ENCODE measurements at places on chromosomes 2 and 18.

- DNase-seq, result peak; percentile 54
Measured at GRCh38 chr2:240930631-240931318, 24.6 kb downstream of the CROCC2 start.

GRCh38 chr2:240480834-240481623 is 45.6 kb downstream of the GPC1 start:
- no peak for DNase-seq

DNA sequence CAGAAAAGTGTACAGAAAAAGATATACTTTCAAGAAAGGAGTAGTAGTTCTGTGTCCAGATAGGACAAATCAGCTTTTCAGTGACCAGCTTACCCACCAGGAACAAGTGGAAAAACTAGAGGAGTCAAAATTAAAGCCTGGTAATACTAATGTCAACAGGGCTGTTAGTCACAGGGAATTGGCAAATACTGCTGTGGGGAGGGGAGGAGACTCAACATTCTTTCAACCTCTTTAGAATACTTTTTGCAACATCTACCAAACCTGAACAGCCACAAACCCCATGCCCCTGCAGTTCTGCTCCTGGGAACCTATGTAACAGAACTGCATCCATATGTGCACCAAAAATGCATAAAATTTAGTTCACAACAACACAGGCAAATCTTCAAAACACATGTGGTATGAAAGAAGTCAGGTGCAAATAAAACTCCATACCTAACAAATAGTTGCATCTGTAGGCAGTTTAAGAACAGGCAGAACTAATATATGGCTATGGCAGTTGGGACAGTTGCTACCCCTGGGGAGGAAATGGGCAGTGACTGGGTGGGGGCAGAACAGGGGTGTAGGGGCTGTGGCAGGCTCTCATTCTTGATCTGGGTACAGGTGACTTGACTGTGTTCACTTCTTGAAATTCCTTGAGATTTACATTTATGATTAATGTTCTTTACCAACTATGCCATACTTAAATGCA is 9.7 kb downstream of the CMPK2 start:
- no peak for DNase-seq

GRCh38 chr2:227052879-227053278 is 111.1 kb downstream of the COL4A4 start:
- no peak for DNase-seq

DNA sequence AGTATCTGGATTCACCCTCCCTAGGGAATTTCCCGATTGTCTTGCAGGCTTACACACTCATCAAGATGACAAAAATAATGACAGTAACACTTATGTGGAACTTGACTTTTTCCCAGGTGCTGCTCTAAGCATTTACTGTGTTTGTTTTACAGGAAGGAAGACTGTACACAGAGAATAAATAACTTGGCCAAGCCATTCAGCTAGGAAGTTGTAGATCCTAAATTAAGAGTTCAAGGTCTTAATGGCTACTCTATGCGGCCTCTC is 549 bp upstream of the DPP4 start:
- no peak for DNase-seq

- DNase-seq, result no peak
Measured at GRCh38 chr2:180334514-180334913, 327.4 kb upstream of the CWC22 start.

DNA sequence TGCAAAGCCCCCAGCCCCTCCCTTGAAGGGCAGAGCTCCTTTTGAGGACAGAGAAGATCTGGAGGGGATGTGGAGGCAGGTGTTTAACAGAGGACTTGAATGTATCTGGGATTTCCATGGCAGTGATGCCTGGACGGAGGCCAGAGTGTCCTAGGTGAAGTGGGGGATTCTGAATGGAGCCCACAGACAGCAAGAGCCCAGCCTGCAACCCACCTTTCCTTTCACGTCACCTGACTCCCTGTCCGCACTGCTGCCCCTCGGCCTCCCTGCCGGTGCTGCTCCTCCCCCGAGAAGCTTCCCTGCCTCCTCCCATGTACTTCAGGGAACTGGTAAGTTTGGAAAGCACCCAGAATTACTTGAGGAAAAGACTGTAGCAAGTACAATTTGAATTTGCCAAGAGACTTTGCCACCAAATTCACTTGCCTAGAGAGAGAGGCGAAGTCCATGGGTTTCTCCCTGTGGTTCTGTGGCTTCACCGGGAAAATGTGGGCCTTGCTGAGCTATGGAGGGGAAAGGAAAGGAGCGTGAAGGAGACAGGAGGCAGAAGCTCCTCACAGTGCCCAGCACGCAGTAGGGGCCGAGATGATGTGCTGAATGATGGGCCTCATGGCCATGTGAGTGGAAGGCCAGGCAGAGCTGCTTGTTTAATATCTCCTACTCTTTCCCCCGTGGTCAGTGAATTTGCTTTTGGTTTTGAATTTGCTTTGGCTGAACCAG is 13.9 kb upstream of the ASPRV1 start:
- no peak for DNase-seq

- no peak for DNase-seq
Measured at GRCh38 chr2:216144857-216145256, 35.7 kb downstream of the XRCC5 start.

- DNase-seq, result no peak
Measured at GRCh38 chr2:37982847-37983246, 57.8 kb downstream of the RMDN2 start.

DNA sequence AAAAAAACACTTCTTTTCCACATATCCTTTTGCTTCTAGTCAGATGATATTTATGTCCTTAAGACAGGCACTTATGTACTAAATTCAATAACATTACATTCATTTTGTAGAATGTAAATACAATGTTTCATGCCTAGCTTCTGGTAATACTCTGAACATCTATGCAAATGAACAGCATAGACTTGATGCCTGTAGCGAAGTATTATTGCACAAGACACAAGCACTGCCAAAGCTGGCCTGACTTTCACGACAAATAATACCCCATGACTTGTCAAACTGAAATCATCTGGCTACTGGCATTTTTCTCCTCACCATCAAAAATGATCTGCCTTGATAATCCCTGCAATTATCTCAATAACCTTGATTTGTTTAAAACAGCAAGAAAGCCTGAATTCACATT is 101.3 kb downstream of the L3MBTL4 start:
- no peak for DNase-seq

- no peak for DNase-seq
Measured at GRCh38 chr2:112087346-112088020, 32.4 kb downstream of the TMEM87B start.

GRCh38 chr2:119440501-119440870 is 8.8 kb downstream of the TMEM37 start:
- DNase-seq, result no peak

GRCh38 chr2:135701442-135701841 is 40.2 kb upstream of the UBXN4 start:
- DNase-seq, result no peak

DNA sequence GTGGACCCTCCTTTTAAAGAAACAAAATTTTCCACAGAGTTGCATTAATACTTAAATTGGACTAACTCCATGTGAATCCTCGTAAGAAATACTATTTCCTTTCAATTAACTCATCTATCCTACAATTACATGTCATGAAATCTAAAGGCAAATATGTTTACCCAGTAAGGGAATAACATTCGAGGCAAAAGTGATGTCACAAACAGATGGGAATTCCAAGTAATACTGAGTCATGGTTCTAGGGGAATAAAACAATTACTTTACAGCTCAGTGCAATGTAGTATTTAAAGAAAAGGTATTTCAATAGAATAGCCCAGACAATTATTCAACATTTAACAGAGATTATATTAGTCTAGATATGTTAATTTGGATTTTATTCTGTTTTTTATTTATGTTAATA is 205.8 kb downstream of the ZNF385B start:
- no peak for DNase-seq

DNA sequence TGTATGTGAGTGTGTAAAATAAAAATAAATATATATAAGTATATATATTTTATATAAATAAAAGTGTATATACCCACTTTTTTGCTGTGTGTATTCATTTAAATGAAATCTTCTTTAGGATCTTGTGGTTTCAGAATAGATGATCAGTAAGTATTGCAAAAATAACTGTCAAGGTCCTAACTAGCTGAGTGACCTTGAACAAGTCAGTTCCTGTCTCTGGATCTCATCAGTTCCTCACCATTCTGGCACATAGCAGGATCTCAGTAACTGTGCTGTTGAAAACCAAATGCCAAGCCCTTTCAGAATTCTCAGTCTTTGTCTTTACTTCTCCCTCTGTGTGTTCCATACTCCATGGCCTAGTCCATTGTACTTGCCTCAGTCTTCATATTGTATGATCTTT is 115.3 kb upstream of the CXCR4 start:
- no peak for DNase-seq

DNA sequence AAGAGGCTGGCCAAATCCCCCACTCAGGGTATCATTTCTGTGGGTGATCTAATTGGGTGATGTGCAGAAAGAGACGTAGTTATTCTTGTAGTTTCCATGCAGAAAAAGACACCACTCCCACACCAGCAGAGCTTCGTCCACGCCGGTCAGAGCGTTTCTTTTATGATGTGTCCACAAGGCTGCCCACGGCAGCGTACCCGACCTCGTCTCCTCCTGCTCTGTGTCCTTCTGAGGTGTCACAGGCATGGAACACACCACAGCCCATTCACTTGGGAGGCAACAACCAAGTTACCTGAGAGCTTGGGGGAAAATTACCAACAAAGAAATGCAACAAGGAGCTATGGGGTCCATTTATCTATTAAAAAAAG is 131.3 kb downstream of the PXDN start:
- DNase-seq, result no peak

GRCh38 chr18:23311351-23312121 is 141.6 kb upstream of the RIOK3 start:
- DNase-seq, result no peak

GRCh38 chr2:196105951-196106350 is 37.3 kb upstream of the DNAH7 start:
- no peak for DNase-seq

GRCh38 chr2:95012881-95013550 is 12.5 kb upstream of the MAL start:
- no peak for DNase-seq

GRCh38 chr2:133157141-133157540 is 411.1 kb downstream of the NCKAP5 start:
- no peak for DNase-seq

DNA sequence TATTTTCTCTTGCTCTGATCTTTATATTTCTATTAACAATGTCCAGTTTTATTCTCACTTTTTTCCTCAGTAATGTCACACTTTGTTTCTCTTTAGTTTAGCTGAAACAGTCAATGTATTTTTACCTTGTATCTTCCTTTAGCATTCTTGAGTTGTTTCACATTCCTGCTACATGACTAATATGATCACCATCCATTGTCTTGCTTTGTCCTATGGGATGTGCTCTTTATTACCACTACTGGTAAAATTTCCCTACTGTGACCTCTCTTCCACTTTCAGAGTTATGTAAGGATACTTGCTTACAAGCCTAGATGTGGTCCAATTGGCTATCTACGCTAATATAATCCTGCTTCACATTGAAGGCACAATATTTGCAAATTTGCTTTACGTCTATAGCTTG is 457.9 kb downstream of the PIK3C3 start:
- no peak for DNase-seq

GRCh38 chr18:25798046-25798445 is 292.4 kb downstream of the SS18 start:
- DNase-seq, result no peak

DNA sequence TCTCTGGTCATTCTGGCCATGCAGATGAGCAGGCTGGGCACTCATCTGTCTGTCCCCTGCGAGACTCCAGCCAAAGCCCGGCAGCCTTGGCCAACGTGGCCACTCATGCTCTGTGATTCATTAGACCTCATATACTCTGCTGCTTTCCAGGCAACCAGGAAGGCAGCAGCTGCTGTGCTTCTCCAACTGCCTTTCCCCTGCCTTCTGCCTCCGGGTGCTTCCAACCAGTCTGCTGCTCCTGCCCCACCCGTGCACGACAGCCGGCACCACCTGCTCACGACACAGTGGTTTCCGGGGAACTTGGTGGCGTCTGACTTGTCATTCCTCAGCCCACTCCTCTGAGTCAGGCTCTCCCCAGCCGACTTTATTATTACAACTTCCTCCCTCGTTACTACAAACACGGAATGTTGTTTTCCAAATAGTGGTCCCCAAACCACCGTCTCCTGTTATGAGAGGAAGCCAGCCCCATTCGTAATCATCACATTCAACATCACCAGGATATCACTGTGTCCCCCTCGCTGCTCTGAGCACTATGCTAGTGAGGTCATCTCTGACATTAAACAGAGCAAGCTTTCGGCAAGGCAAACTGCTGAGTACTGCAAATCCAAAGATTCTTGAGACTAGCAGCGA is 392.4 kb downstream of the ALK start:
- DNase-seq, result no peak

GRCh38 chr2:65499216-65499615 is 66.8 kb upstream of the SPRED2 start:
- DNase-seq, result no peak

GRCh38 chr2:240121190-240121589 is 14.9 kb downstream of the COPS9 start:
- DNase-seq, result no peak

DNA sequence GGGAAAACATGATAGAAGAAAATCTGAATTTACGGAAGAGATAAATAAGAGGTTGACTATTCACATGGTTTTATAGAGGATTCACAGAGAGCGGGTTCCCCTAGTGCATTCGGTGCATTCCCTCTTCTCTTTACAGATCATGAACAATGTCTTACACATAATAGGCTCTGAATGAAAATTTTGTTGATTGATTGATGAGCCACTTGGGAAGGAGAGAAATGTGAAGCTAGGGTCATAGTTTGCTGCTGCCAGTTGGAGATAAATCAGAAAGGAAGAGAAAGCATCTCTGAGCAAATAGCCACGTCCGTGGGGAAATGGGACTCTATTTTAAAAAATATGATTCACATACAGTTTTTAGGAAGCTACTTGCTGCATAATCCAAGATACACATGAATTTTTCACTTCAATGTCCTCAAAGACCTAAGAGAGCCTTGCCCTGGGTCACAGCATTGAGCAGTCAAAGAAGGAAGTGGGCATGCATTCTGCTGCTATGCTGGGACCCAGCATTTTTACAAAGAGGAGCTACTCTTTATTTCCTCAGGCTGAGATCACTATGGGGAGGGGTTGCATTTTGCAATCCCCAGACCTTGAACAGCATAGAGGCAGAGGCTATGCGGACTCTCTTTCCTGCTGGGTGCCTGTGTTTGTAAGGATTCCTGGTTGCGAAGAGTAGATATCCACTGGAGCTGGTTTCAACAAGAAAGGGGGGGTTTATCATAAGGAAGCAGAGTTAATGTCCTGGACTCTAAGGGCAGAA is 395.3 kb downstream of the TSN start:
- DNase-seq, result no peak

- DNase-seq, result no peak
Measured at GRCh38 chr2:167860082-167860481, 387.3 kb downstream of the STK39 start.

GRCh38 chr2:67466734-67467133 is 69.6 kb downstream of the ETAA1 start:
- no peak for DNase-seq

- DNase-seq, result no peak
Measured at GRCh38 chr2:190537765-190538164, 3.2 kb upstream of the NEMP2 start.

DNA sequence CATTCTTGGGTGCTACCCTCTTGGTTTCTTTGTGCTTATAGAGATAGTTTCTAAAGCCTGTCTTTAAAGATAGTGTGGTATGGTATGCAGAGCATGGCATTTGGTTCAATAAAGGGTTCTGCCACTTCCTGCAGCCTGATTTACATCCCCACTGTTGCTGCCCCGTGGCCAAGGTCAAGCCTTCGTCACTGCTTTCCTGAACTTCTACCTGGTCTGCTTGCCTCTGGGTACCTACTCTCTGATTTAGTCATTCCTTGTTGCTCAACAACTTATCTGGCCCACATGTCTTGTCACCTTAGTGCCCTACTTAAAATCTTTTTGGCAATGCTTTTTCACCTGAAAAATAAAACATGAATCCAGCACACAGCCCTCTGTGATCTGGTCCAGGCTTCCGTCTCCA is 352.9 kb downstream of the LPIN1 start:
- no peak for DNase-seq
